ENCODE measurements at places on chromosomes 7 and 10.

- DNase-seq: no peak
These were observed 52.0 kb downstream of the NSUN6 start for GRCh38 chr10:18599392-18599791.

DNA sequence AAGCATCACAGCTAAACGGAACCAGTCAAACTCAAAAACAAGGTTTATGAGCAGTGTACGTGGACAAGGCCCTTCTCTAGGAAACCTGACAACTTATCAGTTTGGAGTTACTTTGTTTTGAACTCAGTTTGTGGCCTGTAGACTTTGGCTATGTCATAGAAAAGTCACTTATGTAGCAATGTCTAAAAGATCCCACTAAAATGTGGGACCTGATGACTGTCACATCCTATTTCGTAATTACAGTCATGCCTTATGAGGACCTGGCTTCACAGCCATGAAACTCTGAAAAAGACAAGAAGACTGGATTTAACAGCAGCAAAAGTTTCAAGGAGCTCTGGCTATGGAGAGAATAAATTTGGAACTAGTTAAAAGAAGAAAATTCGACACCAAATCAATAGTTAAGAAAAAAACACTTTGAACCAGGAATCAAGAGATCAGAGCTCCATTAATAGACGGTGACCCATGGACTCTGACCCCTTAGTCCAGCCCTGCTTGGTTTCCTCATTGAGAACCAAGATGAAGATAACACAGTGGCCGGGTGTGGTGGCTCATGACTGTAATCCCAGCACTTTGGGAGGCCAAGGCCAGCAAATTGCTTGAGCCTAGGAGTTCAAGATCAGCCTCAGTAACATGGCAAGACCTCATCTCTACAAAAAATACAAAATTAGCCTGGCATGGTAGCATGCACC, 204.3 kb downstream of the SFMBT2 start:
- DNase-seq: no peak

DNA sequence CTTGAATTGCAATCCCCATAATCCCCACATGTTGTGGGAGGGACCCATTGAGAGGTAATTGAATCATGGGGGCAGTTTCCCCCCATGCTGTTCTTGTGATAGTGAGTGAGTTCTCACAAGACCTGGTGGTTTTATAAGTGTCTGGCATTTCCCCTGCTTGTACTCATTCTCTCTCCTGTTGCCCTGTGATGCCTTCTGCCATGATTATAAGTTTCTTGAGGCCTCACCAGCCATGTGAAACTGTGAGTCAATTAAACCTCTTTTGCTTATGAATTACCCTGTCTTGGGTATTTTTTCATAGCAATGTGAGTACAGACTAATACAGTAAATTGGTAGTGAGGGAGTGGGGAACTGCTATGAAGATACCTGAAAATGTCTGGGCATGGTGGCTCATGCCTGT, 65.0 kb downstream of the ANKRD7 start:
- no peak for DNase-seq

- no peak for DNase-seq
These were observed 3.4 kb downstream of the TACR2 start for GRCh38 chr10:69413221-69413865.

DNA sequence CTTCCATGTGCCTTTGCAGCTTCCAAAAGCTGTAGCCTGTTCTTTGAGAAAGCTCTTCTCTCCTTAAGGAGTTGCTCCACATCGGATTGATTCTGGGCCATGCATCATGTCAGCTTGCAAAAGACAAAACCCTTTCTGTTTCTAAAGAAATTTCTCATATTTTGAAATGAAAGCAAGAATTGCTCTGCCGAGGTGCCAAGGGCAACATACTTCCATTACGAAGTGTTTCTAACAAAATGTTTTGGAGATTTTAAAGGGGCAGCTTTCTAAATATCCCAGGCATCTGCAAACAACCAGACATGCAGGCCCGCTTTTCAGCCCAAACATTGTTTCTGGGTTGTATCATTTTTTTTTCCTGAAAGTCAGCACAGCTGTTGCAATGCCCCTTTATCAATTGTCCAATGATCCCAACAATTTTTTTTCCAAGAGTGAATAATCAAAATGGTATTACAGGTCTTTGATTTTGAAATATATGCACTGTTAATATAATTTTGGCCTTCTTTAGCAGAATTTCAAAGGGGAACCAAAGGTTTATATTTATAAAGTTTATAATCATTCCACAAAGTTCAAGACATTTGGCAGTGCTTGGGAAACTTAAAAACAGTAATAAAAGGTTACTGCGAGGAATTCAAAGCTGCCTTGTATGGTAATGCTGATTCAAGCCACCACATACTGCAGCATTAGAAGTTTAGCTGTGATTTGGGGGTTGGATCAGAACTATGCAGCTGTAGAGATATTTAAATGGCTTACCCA, 61.0 kb downstream of the TES start:
- DNase-seq: no peak

DNA sequence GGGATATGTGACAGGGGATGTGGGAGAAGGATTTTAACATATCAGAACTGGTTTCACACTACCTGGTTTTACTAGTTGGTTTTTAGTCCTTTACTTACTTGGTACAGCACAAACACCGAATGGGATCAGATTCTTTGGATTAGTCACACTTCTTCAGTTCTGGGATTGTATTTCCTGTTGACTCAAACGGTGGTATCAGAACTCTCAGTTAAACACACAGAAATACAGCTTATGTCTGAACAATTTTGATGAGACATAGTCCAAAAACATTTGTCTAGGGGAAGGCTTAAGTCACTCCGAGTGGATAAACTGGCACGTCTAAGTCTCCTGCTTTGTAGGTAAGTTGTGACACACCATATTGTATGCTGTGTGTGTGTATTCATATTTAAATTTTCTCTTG, 480.5 kb downstream of the PHTF2 start:
- DNase-seq: no peak

GRCh38 chr7:108413782-108414492, 42.3 kb downstream of the NRCAM start:
- no peak for DNase-seq

DNA sequence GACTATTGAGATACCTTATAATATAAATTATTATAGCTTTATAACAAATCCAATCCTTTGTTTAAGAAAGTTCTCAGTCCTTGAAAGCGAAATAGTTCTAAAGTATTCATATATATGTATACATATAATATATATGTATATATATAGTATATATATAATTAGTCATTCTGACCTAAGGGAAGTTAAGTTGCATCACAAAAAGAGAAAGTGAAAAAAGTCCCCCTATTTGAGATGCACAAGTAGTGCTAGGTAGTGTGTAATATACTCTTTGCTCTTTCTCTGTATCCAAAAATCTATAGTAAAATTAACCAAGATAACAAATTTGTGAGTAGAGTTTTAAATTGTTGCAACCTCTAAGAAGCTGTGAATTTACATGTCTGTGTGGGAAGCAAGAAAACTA, 13.3 kb upstream of the IFIT1B start:
- no peak for DNase-seq

GRCh38 chr7:155832581-155832981, 20.3 kb upstream of the SHH start:
- no peak for DNase-seq

- DNase-seq: no peak
These were observed 14.4 kb downstream of the HTRA1 start for GRCh38 chr10:122475591-122476332.
